ENCODE measurements at places on chromosomes 12 and 14. TPM values are rescaled to one million over a fixed set of nuclear protein-coding genes. Genes with fewer than 3 reads are reported as not detected.

ESR2 gene
- total RNA-seq: 0.33 TPM

RAB15 gene
- total RNA-seq: 5.2 TPM

AKAP6 gene
- 10.1 TPM for total RNA-seq

SPX gene
- total RNA-seq: 1.2 TPM

TPPP2 gene
- total RNA-seq: not detected

CLEC4C gene
- not detected for total RNA-seq

TEP1 gene
- 35.2 TPM for total RNA-seq

CALM1 gene
- 763 TPM for total RNA-seq

LRCOL1 gene
- not detected for total RNA-seq

PTPRR gene
- total RNA-seq: 0.78 TPM

ERP27 gene
- total RNA-seq: not detected

ADAMTS20 gene
- not detected for total RNA-seq

SRGAP1 gene
- 17.6 TPM for total RNA-seq

ATN1 gene
- 35.8 TPM for total RNA-seq

SRRM4 gene
- total RNA-seq: not detected

ANKRD33 gene
- total RNA-seq: 0.03 TPM

SDR9C7 gene
- not detected for total RNA-seq

KLHDC1 gene
- total RNA-seq: 3.4 TPM

FAM222A gene
- 0.23 TPM for total RNA-seq

CFAP54 gene
- 1.8 TPM for total RNA-seq

ZFHX2 gene
- 0.83 TPM for total RNA-seq

ENDOU gene
- total RNA-seq: 0.40 TPM

TRIM9 gene
- 0.73 TPM for total RNA-seq

SYNDIG1L gene
- under 0.01 TPM for total RNA-seq

KCNH3 gene
- total RNA-seq: 0.33 TPM

TM7SF3 gene
- 143 TPM for total RNA-seq

MORN3 gene
- total RNA-seq: 0.86 TPM

BEST3 gene
- not detected for total RNA-seq

KRT71 gene
- total RNA-seq: not detected

STYK1 gene
- 0.53 TPM for total RNA-seq

CD163L1 gene
- 2.6 TPM for total RNA-seq

NANOG gene
- not detected for total RNA-seq

LEMD3 gene
- 21.8 TPM for total RNA-seq

FAM186B gene
- 0.40 TPM for total RNA-seq

ITFG2 gene
- total RNA-seq: 15.1 TPM

KIF5A gene
- total RNA-seq: 2.1 TPM

ASIC1 gene
- total RNA-seq: 3.5 TPM

All from smooth muscle cell of the pulmonary artery (primary cell).